ENCODE measurements at places on chromosomes 13 and 19.

GRCh38 chr19:39951686-39952085 is 17.3 kb upstream of the FCGBP start:
- no peak for DNase-seq

DNA sequence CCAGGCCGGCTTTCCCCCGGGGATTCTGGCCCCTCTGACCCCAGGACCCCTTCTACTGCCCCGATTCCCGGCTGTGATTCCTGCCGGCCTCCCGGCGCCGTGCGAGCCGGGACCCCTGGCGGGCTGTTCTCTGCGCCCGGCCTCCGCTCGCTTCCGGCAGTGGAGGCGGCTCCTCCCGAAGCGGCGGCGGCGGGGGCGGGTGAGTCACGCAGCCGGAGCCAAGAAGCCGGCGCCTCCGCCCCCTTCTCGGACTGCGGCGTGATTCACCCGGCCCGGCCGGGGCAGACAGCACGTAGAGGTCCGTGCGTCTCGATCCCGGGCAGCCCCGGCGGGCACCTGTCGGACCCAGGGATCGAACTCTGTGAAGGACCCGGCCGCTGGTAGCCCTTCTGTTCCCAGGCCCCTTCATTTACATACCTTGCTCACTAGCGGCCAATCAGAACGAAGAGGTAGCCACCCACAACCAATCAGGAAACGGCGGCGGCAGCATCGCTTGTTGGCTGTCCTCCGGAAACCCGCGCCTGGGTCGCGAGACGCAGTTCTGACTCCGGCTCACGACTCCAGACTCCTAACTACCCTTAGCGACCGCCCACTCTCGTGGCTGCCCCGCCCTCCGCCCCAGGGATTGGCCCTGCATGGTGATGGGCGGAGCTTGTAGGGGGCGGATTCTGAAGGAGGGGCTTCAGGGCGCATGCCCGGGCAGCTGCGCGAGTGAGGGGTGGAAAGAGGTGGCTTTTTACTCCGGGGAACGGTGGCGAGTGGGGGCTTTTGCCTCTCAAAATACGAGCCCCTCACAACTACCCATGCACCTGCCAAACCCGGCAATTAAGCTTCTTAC is at the start of gene SERTAD1:
TSS of gene SERTAD1 (minus strand) at position 543 of the 838 bp plus-strand sequence. CDS start 2,446 bp downstream, outside the sequence.
- DNase-seq: peak; percentile 97

GRCh38 chr19:2602391-2603181 is 99.9 kb downstream of the GNG7 start:
- no peak for DNase-seq

GRCh38 chr19:46764817-46765291 is 18.6 kb upstream of the STRN4 start:
- DNase-seq: no peak

GRCh38 chr13:67075239-67075638 is 154.9 kb downstream of the PCDH9 start:
- DNase-seq: no peak

- peak; percentile 87 for DNase-seq
These were observed 5.6 kb downstream of the APC2 start for GRCh38 chr19:1455336-1456120.

DNA sequence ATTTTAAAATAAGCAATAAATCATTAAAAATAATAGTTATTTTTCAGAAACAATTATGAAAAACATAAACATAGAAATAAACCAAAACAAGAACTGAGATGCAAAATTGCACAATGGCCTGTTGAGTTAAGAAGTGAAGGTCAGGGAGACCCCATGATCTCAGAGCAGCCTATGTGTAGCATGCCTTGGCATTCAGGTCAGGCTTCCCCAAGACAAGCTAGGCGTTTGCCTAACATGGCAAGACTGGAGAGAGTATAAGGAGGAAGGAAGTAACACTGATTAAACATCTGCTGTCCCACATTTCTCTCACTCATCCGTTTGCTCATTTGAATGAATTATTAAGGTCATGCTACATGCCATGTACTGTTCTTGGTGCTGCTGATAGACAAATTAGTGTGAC is 291.8 kb downstream of the TSHZ3 start:
- no peak for DNase-seq

DNA sequence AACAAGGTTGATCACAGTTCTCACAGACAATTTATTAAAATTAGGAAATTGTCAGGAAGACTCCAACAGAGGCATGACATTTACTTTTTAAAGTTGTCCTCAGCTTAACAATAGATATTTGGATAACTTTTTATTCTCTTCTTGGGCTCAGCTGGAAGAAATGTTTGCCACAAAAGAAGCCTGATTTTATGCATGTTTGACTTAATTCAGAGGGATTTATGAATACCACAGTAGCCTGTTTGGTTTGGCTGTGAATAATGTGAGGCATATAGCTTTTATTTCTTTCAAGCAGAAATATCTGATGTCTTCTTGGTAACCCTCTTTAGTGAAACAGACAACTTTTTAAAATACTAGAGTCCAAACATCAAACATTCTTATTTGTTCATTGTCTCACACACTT is 1464.5 kb upstream of the SLC10A2 start:
- no peak for DNase-seq

GRCh38 chr19:54273821-54274220 is 7.1 kb downstream of the LILRB2 start:
- DNase-seq: no peak

GRCh38 chr13:42997381-42997780 is 5.3 kb upstream of the EPSTI1 start:
- DNase-seq: no peak

DNA sequence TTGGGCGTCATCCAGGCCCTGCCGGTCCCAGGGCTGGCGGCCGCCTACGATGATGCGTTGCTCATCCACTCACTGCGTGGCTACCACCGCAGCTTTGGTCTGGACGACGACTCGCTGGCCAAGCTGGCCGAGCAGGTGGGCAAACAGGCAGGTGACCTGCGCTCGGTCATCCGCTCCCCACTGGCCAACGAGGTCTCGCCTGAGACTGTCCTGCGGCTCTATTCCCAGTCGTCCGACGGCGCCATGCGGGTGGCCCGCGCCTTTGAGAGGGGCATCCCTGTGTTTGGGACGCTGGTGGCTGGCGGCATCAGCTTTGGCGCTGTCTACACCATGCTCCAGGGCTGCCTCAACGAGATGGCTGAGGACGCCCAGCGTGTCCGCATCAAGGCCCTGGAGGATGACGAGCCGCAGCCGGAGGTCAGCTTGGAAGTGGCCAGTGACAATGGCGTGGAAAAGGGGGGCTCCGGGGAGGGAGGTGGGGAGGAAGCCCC is 3.5 kb downstream of the IRGC start:
- DNase-seq: no peak

DNA sequence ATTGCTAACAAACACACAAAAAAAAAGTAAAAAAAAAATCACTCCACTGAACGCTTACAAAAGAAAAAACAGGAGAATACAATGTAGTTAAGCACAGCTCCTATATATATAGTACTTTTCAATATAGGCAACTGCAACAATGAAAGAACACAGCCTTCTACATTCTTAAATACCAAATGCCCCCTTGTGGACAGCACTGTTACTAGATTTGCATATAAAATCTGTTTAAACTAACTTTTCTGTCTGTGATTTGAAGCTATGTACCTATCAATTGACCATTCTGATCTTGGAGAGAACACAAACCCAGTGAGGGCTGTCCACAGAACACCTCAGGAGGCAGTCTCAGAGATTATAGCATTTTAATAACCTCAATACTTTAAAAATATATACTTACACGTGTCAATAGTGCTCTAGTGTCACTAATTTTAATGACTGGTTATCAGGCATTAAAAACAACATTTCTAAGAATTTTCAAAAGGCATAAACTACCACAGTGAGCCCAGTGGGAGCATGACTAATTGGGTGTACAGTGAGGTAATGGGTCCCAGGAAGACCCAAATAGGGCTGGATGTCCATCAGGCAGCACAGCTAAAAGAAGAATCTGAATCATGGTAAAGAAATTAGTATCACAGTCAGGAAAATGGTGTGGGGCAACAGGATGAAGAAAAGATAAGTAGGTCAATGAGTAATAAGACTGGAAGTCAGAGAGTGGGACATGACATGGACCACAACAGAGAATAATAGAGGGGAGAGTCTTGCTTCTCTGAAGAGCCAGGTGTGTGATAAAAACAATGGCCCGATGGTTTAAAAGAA is 22.2 kb downstream of the CCDC169 start:
- no peak for DNase-seq

DNA sequence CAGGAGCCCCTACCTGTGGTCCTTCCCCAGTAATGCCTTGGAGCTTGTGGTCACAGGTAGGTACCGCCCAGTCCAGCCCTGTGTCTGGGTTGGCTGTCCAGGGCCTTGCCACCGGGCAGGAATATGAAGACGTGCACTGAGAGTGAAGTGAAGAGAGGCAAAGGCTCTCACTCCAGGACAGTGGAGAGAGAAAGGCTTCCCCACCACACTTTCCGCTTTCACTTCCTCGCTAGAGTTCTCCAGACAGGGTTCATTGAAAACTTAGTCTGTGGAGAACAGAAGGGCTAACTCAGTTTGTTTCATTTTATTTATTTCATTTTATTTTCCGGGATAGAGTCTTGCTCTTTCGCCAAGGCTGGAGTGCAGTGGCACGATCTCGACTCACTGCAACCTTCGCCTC is 14.2 kb downstream of the FCAR start:
- no peak for DNase-seq

DNA sequence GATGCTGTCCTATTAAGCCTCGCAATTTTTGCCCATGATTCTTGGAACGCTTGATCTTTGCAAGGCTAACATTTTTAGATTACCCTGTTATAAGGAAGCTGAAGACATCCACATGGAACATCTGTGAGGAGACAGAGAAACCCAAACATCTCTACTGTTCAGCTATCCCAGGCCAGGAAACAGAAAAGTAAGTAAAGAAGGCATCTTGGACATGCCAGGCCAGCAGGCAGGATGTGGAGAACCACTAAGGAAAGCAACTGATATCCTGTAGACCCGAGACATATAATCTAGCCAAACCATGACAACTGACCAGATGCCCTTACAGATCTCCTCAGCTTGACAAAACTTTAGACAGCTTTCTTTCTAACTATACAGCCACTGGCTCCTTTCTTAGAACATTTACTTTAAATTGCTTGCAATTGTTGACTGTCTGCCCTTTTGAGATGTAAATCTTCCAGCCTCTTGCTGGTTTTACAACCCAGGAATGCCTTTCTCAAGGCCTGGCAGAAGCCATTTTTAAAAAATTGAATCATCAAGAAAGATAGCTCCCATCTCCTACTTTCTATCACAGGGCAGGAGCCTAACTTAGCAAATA is 255.8 kb upstream of the DACH1 start:
- peak; percentile 99 for DNase-seq

DNA sequence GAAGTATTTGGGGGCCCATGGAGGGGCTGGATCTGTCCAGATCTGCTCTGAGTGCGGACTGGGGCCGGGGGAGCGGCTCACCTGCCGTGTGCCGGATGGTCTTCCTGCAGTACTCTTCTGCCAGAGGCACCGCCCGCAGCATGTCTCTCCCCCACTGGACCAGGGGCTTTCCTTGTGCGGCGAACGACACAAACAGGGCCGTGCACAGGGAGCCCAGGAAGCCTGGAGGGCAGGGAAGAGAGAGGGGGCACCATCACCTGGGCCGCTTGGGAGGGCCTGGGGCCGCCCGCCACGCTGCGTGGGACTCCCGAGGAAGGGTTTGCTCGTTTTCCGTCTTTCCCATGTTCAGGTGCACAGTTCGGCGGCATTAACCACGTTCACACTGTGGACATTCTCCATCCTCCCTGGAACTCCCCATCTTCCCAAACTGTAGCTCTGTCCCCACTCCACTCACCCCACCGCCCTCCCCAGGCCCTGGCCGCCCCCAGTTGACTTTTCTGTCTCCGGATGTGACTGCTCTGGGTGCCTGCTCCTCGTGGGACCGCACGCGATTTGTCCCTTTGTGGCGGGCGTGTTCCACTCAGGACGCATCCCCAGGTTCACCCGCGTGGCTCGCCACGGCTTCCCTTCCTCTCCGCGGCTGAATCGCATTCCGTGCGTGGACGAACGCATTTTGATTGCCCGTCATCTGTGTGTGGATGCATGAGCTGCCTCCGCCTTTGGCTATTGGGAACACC is 24.2 kb downstream of the ADPRHL1 start:
- DNase-seq: no peak

GRCh38 chr13:93462151-93462550 is 235.5 kb downstream of the GPC6 start:
- no peak for DNase-seq

GRCh38 chr13:24734950-24735349 is 29.0 kb upstream of the RNF17 start:
- no peak for DNase-seq

DNA sequence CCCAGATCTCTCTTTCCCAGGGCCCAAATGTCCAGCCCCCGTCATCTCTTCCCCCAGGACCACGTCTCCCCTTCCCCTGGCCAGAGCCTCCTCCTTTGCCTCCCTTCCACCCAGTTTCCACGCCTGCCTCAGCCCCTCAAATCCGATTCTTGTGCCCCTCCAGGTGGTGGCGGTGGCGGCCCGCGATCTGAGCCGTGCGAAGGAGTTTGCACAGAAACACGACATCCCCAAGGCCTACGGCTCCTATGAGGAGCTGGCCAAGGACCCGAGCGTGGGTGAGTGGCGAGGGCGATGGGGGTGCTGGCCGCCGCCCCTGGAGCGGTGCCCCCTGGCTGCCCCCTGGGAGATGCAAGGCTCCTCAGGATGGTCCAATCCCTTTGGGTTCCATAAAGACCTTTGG is 1.3 kb downstream of the DHDH start:
- DNase-seq: no peak

GRCh38 chr19:50969413-50969760 is at the start of gene KLK6:
TSS of gene KLK6 (minus strand) at chr19:50969591. CDS start at chr19:50968104, 1,487 bp downstream.
- no peak for DNase-seq

DNA sequence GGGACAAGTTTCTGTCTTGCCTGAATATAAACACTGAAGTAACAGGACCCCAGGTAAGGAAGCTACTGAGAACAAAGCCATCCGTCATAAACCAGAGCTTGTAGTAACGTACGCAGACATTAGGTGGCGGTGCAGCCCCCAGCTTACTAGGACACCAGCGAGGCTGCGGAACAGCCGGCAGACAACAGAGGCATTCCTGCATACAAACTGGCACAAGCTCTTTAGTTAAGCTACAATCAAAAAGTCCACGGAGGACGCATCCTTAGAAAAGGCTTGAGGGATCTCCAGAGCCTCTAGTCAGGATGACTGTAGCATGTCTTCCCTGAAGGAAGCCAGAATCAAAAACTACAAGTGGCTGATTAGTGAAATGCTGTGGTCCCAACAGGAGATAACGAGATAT is 26.2 kb downstream of the ZNF160 start:
- no peak for DNase-seq

GRCh38 chr19:35272122-35272719 is 3.5 kb downstream of the USF2 start:
- DNase-seq: no peak

- DNase-seq: no peak
These were observed 13.3 kb downstream of the CDC16 start for GRCh38 chr13:114248011-114248410.

Measured in CMK (cell line).